ENCODE measurements at places on chromosomes 12 and 14.

DNA sequence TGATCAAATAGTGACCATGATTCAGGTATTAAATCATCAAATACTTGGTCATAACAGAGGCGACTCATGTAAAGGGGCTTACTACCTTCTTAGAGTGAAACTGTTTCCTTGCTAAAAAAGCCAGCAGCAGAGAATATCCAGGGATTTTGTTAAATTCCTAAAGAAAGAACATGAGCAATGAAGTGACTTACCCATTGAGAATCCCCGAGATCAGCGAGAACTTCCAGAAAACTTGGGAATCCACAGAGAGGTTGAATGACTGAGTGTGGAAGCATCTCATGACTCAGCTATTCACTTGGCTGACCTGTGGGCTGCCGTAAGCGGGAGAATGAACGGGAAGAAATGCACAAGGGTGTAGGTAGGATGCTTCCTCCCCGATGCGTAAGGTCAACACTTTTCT is 85.3 kb upstream of the KCNA1 start:
- no peak for DNase-seq

GRCh38 chr12:22530-23201 is 43.9 kb upstream of the IQSEC3 start:
- DNase-seq = no peak

DNA sequence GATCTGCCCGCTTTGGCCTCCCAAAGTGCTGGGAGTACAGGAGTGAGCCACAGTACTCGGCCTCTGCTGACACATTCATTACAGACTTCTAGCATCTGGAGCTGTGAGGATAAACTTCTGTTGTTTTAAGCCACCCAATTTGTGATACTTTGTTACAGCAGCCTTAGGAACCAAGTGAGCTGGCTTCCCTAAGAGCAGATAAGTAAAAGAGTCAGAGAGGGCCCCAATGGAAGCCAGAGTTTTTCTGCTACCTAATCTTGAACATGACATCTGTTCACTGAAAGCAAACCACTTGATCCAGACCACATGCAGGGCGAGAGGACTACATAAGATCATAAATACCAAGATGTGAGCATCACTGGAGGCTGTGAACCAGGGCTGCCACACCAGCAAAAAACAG is 3.7 kb upstream of the MAPKAPK5 start:
- no peak for DNase-seq

DNA sequence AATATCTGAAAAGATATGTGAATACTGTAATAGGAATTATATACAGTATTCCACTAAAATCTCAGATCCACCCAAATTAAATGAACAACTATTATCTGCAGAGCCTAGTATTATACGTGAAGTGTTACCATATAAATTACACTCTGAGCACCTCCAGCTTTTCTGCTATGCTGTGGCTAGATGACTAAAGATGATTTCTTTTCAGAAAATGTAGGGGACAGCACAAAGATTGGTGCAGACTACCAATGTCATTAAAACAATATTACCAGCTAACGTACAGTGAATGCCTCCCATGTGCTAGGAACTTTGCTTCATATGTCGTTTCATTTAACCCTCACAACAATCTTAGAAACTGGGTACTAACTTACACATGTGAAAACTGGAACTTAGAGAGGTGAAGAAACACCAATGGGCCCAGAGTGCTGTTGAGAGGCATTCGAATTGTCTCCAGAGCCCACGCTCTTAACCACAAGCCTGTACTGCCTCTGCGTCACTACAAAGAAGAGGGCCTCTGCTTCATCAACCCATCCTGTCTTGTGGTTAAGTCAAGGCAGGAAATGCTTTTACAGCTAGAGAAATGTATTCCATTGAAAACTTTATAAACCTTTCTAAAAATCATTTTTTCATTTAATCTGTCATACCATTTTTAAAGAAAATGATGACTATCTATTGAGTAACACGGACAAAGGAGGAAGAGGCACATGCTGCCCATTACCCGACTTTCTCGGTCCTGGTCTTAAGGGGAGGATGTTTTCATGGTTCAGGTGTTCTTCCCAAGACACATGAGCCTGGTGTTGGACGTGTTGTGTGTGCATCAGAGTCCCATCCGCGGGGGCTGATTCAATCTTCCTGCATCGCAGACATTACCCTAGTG is 1.3 kb downstream of the GPR65 start:
- peak; percentile 8 for DNase-seq

DNA sequence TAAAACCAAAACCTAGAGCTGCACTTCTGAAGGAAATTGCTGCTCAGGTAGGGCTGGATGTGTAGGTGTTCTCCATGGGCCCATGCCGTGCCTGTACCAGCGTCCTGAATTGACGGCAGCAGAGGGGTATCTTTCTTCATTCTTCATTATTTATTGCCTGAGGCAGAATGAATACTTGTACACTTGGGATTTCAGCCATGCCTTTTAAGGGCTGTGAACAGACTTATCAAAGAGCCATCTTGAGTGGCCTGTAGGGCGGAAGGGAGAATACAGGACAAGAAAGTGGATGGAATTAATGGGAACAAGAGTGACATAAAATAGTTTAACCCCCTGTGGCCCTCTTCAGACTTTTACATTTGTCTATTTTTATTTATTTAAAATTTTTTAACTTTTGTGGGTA is 61.4 kb downstream of the RASSF3 start:
- DNase-seq = no peak

DNA sequence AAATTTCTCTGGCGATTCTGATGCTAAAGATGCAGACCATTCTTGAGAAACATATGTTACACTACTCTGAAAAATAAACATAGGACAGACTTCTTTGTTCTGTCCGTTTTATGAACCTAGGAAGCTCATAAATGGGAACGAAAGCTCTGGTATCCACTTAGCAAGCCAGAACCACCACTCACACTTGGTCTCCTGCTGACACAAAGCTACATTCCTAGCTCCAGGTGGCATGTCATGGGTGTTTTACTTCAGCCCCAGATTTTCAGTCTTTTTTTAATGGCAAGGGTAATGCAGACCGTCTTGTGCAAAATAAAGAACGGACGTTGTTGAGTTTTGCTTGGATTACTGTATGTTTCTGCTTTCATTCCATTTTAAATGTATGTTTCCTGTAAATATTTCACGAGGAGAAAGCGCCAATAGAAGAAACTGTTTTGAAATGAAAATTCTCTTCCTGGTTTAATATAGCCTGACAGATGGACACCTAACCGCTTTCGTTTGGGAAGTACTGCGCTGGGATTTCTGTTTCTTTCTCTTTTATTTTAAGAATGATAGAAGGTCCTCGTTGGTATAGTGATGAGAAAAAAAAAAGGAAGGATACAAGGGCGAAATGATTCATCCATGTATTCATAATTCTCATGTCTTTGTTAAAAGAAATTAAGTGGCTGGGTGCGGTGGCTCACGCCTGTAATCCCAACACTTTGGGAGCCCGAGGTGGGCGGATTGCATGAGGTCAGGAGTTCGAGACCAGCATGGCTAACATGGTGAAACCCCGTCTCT is 871 bp upstream of the COQ5 start:
- DNase-seq = no peak

- DNase-seq = peak; percentile 20
Observed at GRCh38 chr12:25051656-25052195, 102.8 kb upstream of the BCAT1 start.

DNA sequence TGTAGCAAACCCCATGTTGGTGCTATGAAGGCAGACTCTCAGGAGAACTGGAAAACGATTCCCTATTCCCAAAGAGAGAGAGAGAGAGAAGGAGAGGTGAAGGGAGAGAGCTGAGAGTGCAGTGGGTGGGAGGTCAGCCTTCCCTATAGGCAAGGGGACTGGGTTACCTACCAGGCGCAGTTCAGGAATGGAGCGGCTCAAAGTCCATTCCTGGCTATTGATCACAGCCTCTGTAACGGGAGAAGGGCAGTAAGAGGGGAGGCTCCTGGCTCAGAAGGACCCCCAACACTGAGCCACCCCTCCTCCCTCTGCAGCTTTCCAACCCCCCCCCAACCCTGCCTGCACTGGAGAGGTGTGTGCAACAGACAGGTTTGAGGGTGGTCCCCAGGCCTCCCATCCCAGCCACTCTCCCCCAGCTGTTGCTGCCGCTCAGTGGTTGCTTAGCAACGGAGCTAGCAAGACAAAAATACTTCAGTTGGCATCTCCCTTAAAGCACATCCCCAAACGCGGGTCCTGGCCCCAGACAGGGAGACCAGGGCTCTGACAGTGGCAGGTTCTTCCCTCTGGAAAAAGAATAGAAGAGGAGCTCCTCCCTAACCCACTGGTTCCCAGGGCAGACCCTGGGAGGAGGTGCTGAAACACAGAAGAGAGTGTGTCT is 3.2 kb downstream of the AGAP2 start:
- no peak for DNase-seq
